ENCODE measurements at places on chromosomes 5 and 9.

DNA sequence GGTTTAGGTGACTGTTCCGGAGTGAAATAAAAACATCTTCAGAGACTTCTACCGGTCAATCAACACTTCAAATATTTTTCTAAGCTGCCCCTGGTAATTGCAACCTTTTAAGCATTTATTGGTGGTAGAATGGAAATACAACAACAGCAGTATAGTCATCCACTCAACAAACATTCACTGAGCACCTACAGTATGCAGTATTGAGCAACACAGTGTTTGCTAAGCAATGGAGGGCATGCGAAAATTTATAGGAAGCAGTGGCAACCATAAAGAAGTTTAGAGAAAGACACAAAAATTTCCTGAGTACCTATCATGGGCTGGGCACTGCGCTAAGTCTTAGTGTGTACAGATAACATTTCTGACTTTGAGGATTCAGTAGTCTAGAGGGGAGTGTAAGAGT is 12.0 kb upstream of the SSBP2 start:
- DNase-seq = no peak

DNA sequence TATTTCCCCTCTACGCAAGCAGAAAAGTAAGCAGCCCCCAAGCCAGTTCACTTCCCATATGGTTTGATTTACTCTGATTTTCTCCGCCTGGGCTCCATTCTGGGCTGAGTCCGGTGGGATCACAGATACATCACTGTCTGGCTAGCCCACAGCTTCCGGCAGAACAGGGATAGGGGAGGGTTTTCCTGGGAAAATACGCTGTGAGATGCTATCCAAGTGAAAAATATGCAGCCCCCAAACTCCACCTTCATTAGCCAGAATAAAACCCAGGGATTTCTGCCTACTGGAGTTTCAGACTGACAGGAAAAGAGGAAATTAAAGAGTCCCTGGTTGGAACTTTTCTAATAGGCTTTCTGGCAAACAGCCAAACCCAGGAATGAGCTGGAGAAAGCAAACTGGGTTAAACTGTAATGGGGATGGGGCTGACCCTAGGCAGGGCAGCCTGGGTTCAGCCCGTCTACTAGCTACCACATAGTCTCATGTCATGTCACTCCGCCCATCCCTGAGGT is 16.9 kb upstream of the NIPAL4 start:
- no peak for DNase-seq

DNA sequence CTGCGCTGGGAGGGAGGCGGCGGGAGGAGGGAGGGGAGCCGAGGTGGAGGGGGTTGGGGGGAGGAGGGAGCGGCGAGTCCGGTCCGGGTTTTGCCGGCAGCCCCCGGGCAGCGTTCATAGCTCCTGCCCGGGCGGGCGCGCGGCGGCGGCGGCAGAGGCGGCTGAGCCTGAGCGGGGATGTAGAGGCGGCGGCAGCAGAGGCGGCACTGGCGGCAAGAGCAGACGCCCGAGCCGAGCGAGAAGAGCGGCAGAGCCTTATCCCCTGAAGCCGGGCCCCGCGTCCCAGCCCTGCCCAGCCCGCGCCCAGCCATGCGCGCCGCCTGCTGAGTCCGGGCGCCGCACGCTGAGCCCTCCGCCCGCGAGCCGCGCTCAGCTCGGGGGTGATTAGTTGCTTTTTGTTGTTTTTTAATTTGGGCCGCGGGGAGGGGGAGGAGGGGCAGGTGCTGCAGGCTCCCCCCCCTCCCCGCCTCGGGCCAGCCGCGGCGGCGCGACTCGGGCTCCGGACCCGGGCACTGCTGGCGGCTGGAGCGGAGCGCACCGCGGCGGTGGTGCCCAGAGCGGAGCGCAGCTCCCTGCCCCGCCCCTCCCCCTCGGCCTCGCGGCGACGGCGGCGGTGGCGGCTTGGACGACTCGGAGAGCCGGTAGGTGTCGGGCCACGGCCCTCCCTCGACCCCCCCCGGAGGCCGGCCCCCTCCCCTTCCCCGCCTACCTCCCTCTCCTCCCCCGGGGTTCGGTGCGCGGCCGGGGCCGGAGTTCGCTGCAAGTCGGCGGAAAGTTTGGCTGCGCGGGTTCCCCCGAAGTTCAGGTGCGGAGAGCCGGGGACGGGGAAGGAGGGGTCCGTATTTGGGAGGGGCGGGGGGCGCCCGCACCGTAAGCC is at the start of gene CXXC5:
Gene CXXC5, plus strand, starts transcription at position 145 of the 877 bp plus-strand sequence. CDS start 32,175 bp downstream, outside the sequence.
- DNase-seq = peak; percentile 32

- DNase-seq = peak; percentile 72
Observed at GRCh38 chr5:39076757-39077728, 2.8 kb upstream of the RICTOR start.

- DNase-seq = no peak
Observed at GRCh38 chr9:127336506-127337352, 60.2 kb upstream of the SLC2A8 start.

DNA sequence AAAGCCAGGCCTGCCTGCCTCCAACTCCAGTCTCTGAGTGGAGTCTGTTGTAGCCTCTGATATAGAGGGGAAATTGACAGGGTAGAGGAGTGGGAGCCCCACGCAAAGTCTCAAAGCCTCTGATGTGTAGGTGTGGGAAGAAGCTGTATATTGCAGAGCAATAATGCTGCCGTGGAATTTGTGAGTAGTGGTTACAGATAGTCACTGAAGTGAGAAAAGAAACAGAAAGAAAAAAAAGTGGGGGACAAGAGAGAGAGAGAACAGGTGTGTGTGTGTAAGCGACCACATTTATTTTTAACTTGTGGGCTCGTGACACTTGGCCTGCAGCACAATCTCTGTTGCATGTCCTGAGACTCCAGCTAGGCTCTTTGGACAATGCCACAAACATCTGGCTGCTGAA is 227.8 kb downstream of the NSG2 start:
- DNase-seq = no peak

DNA sequence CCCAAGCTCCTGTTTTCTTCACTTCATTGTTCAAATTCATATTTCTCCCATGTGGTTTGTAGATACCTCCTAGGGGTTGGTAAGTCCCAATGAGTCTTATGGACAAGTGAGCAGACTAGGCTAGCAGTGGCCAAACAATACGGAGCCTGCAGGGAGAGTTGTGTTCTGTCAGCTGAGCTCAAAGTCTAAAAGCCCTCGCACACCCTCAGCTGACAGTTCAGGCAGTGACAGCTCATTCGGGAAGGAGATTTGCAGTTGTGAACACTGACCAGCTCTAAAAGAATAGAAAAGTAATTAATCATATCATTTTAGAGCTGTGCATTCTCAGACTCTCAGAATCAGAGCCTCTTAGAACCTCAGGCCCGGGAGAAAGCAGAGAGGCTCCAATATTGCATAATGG is 95.1 kb downstream of the SH3TC2 start:
- DNase-seq = no peak

DNA sequence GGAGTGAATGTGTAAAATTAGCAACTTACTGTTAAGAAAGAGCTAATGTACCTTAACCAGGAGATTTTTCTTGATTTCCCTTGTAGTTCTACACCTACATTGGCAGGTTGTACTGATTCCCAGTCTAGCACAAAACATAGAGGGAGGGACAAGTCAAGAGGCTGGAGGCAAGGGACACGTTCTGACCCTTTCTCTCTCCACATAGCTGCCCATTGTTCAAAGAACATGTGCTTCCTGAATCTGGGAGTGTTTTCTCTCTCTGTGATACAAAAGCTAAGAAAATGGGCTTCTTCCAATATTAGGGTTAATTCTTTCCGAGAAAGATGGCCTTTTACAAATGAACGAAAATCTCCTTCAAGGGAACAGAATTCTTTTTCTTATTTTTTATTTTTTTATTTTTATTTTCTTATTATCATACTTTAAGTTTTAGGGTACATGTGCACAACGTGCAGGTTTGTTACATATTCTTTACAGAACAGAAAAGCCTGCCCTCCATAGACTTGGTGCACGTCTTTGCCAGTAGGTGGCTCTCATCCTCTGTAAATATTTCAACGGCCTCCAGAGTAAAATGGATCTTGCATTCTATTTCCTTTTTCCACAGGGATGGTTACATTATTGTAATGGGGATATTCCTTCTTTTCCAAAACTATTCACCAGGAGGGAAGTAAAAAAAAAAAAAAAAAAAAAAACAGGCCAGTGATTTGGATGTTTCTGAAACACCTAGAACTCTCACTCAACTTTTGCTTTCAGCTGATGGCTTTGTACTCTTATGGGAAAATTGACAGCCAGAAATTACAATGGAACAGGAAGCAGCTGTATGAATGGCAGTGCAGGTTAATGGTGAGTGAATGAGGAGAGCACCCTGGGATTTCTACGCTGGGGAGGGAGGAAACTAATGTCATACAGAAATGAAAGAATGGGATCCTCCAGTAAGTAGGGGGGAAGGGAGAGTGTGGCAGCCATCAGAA is 13.1 kb upstream of the IFNA5 start:
- peak; percentile 42 for DNase-seq

DNA sequence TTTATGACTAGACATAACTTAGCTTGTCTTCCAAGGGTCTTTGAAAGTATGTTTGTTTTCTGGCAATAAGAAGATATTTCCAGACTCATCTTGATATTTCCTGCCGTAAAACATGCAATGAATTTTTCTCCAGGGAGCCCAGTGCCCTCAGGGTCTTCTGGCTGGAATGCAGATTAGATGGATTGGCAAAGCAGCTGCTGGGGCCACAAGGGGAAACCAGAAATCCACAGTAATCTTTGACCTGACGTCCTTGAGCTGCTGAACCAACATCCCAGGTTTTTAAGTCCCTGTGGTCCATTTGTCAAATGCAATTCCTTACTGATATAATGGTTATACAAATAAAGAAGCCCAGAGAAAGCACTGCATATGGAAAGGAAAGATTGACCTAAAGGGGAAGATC is 93.0 kb downstream of the THBS4 start:
- DNase-seq = no peak

DNA sequence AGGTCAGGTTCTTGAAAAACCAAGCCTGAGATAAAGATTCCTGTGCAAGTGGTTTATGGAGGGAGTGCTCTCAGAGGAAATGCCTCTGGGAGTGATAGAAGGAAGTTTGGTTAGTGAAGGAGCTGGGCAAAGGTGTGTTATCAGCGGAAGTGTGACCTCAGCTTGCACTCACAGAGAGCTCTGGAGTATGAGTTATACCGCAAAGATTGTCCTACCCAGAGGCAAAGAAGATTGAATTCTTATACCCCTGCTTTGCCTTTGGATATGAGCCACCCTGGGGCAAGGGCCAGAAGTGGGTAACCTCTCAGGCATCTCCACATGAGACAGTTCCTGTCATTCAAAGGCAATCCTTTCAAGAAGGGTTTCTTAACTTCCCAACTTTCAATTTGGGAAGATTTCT is 145.6 kb downstream of the MUSK start:
- DNase-seq = no peak

- no peak for DNase-seq
Observed at GRCh38 chr5:95068289-95068910, 216.5 kb downstream of the MCTP1 start.

GRCh38 chr9:113548221-113549041 is 84.9 kb downstream of the RGS3 start:
- peak; percentile 33 for DNase-seq

DNA sequence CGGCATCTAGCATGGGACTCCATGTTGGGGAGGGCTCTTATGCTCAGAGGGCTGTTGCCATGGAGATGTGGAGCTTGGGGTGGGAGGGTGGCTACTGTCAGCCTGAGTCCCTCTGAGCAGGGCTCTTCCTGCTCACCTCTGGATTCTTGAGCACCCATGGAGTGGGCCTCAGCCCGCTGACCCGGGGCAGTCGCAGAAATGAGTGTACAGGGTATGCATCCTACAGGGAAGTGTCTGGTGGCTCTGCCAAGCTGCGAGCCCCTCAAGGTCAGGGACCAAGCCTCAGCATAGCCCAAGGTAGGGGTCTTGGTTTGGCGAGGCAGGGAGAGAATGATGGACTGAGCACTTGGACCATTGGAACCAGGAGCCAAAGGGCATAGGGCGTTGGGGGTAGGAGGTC is 104.1 kb downstream of the DAB2IP start:
- no peak for DNase-seq

DNA sequence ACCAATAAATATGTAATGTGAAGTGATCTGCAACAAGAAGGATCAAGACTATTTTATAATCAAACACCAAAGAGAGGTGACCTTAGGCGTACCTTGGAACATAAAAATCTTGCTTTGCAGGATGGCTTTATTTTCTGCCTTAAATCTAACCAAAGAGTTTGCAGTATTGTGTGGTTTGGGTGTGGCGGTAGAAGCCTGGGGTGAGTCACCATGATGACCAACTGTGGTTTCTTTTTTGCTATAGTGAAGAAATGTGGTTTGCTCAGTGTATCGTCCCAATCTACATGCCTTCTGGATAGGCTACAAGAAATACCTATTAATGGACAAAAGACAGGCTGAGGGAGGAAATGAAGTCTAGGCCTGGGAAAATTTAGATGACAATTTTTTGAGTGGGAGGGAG is 5.1 kb upstream of the CAST start:
- no peak for DNase-seq

GRCh38 chr9:127763918-127764384 is 14.5 kb downstream of the SH2D3C start:
- DNase-seq = peak; percentile 65

GRCh38 chr5:17470064-17470463 is 28.0 kb upstream of the TAF11L2 start:
- DNase-seq = no peak

- no peak for DNase-seq
Observed at GRCh38 chr5:78761840-78762239, 113.3 kb upstream of the LHFPL2 start.

GRCh38 chr9:119179701-119180100 is 189.5 kb downstream of the BRINP1 start:
- no peak for DNase-seq

DNA sequence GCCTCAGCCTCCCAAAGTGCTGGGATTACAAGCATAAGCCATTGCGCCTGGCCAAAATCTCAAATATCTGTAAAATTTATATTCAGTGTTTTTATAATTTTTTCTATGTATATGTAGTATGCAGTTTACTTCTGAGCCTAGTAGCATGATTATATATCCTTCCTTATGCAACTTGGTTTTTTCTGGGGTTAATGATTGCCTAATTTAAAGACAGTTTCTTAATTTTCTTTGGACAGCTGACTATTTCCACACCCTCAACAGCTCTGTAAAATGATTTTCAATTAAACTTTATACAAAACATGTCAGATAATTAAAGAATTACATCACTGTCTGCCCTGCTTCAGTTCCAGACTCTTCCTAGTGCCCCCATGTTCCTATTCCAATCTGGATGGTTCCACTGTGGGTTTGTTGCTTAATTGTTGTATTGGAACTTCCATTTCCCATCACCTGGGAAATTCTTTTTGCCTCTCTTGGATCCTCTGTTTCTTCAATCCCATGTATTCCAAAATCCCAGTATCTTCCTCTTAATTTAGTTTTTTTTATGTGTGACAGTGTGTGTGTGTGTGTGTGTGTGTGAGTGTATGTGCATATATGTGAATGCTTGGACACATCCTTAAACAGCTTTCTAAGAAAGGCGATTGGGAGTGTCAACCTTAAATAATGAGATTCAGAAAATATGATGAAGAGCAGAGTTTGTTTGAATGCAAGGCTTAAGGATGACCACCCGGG is 53.2 kb downstream of the C5orf22 start:
- DNase-seq = no peak

- DNase-seq = no peak
Observed at GRCh38 chr5:78930721-78931120, 54.4 kb downstream of the ARSB start.

- no peak for DNase-seq
Observed at GRCh38 chr9:114643896-114644295, 13.7 kb downstream of the TEX53 start.
